Aorta (tissue), 5 donors: ENCODE measurements at places on chromosomes 7 and 10. TPM values are rescaled to one million over a fixed set of nuclear protein-coding genes. Genes with fewer than 3 reads are reported as not detected.
A peak's percentile ranks its signal among the peaks of the same experiment; 100 is the strongest.

CASP2 gene
- 21.7 TPM for total RNA-seq

TRIM50 gene
- total RNA-seq, result 2.2 TPM

GRCh38 chr7:47940088-47941013, 7.9 kb downstream of the PKD1L1 start:
- peak overlapping the region; percentile 88 for H3K27ac ChIP-seq
- DNase-seq, result no peak
- H3K27me3 ChIP-seq, result no peaks in the 10 kb centered on the region
- no peak overlapping the region for H3K4me3 ChIP-seq

- H3K4me3 ChIP-seq, result no peak overlapping the region
- H3K27me3 ChIP-seq, result no peaks in the 10 kb centered on the region
- no peak overlapping the region for H3K27ac ChIP-seq
- no peaks in the 10 kb centered on the region for H3K36me3 ChIP-seq
Observed at GRCh38 chr7:115274-115911, 77.0 kb upstream of the FAM20C start.

GRCh38 chr7:1666317-1666822, 3.7 kb upstream of the ELFN1 start:
- no peaks in the 10 kb centered on the region for H3K36me3 ChIP-seq
- no peaks in the 10 kb centered on the region for H3K27me3 ChIP-seq
- no peaks in the 10 kb centered on the region for H3K4me1 ChIP-seq
- no peak overlapping the region for H3K4me3 ChIP-seq

GRCh38 chr10:118585234-118585633, 10.2 kb downstream of the PRLHR start:
- H3K4me3 ChIP-seq, result no peak overlapping the region
- DNase-seq, result no peak
- no peaks in the 10 kb centered on the region for H3K27me3 ChIP-seq
- H3K36me3 ChIP-seq, result no peaks in the 10 kb centered on the region

DNA sequence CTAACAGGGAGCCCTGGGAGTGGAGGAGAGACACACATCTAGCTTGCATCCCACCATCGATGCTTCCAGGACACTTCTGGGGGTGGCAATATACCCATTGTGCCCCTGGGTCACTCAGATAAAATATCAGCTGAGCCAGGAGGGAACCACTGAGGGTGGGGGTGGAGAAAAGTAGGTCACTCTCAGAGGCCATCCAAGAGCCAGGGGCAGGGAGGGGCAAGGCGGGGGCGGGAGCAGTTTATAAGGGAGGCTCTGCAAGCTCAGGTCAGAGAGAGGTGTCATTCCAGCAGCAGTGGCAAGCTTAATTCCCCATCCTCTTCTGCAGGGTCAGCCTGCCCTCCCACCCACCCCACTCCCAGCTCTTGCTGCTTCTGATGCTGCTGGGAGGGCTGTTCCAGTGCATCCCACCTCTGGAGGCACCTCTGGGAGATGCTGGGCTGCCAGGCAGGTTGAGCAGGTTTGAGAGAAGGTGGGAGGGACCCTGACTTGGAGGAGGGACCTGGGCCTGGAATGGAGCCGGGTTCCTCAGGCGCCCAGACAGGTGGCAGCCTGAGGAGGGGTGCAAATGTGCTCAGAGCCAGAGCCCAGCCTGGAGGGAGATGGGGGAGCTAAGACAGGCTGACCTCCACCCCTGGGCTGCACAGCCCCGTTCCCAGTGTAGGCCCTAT, 20.1 kb upstream of the TLX1 start:
- H3K27me3 ChIP-seq, result no peaks in the 10 kb centered on the region
- no peak overlapping the region for H3K27ac ChIP-seq
- H3K4me1 ChIP-seq, result no peaks in the 10 kb centered on the region
- no peaks in the 10 kb centered on the region for H3K36me3 ChIP-seq
